CD4-positive, CD25-positive, alpha-beta regulatory T cell (primary cell): ENCODE measurements at places on chromosomes 4 and X. TPM values are rescaled to one million over a fixed set of nuclear protein-coding genes. Genes with fewer than 3 reads are reported as not detected.
A peak's percentile ranks its signal among the peaks of the same experiment; 100 is the strongest.

DNA sequence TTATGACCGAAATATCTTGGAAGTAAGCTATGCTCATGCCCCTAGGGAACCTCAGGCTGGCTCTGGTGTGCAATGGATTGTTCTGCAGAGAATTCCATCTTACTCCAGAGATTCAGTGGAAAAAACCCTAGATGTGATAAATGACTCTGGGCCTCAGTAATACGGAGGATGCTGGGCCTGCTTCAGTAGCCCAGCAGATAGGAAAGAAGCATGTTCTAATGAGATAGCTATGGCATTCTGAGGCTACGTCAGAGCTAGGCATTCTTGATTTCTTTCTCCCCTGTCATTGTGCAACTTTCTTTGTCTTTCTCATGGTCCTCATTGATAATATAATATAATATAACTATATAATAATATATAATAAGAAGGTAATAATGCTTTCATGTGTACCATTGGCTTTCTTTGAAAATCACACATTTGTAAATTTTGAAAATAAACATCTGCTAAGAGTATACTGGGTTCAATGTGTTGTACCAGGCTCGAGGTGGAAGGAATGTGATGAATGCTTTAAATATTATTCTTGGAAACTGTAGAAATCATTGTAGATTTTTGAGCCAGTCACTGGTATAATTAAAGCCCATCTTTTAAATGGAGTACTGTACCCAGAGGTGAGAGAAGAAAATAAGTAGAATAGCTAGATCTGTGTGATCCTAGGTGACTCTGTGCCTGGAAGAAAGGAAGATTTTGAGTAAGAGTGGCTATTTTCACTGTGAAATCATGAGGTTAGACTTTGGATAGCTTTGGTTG is 152.0 kb downstream of the IL15 start:
- H3K27me3 ChIP-seq: no peaks in the 10 kb centered on the region
- H3K36me3 ChIP-seq: no peaks in the 10 kb centered on the region
- no peak overlapping the region for H3K27ac ChIP-seq
- no peak for DNase-seq

GRCh38 chr4:77193511-77194102 is 36.6 kb downstream of the CCNG2 start:
- H3K4me1 ChIP-seq: peaks cover 12% of the 10 kb centered on the region
- DNase-seq: peak; percentile 90
- H3K4me3 ChIP-seq: peak overlapping the region; percentile 71
- no peaks in the 10 kb centered on the region for H3K36me3 ChIP-seq
- H3K27me3 ChIP-seq: no peaks in the 10 kb centered on the region
- H3K27ac ChIP-seq: peak overlapping the region; percentile 62

The VCX2 gene
- total RNA-seq: not detected

DNA sequence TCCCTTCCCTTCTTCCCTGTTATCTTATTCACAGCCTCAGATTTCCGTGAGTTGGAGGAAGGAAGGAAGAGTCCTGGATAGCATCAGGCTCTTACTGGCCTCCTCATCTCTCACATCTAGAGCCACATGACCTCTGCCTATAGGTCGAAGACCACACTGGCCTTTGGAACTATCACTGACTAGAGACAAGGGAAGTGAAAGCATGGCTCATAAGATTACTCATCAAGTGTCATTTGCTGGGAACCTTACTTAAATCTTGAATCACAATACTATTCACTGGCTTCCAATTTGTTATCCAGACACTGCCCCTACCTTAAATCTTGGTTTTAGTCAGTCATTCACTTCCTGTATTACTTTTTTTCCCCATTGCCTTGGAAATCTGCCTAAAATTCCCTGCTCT is 61.6 kb upstream of the MTMR8 start:
- no peaks in the 10 kb centered on the region for H3K27me3 ChIP-seq
- no peak overlapping the region for H3K4me3 ChIP-seq
- H3K27ac ChIP-seq: no peak overlapping the region
- H3K4me1 ChIP-seq: no peaks in the 10 kb centered on the region
- H3K36me3 ChIP-seq: no peaks in the 10 kb centered on the region

DNA sequence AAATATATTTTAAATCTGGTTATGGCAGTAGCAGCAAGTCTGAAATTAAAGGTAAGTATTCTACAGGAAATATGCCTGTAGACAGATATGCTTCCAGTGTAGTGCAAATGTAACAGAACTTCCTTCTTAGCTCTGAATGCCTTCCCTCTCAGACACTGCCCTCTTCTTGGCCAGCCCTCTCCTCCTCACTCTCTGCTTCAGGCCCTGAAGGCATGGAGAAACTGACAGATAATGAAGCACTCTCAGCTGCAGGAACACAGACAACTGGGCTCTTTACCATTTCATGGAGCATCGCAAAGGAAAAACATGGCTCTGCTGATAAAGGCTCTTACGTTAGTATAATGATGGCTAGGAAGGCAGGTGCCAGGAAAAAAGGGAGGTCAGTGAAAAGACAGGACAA is 431.5 kb upstream of the RASGEF1B start:
- no peak for DNase-seq
- H3K27me3 ChIP-seq: peaks cover 6% of the 10 kb centered on the region
- no peaks in the 10 kb centered on the region for H3K36me3 ChIP-seq
- no peaks in the 10 kb centered on the region for H3K4me1 ChIP-seq
- H3K27ac ChIP-seq: no peak overlapping the region
- no peak overlapping the region for H3K4me3 ChIP-seq

The PDZD4 gene
- 4.9 TPM for total RNA-seq

The GNPDA2 gene
- total RNA-seq: 8.3 TPM

DNA sequence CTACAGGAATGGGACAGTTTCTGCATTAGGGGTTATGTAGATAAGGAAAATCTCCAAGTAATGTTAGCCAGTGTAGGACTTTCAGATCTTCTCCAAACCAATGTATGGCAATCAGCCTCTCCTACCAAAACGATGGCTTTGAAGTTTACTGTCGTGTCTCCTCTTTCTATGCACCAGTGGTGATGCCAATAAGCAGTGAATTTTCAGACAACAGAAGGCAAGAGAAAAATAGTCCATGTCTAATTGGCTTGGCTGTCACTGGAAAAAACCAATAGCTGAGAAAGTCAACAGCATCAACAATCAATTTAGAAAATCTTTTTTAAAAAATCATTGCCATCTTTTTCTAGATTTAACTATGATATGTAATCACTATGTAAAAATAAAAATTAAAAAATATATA is 35.0 kb downstream of the LIMCH1 start:
- H3K4me1 ChIP-seq: no peaks in the 10 kb centered on the region
- H3K4me3 ChIP-seq: no peak overlapping the region
- no peak for DNase-seq

The GAGE2A gene
- total RNA-seq: not detected

- H3K4me3 ChIP-seq: no peak overlapping the region
- no peak for DNase-seq
- H3K27me3 ChIP-seq: no peaks in the 10 kb centered on the region
- no peak overlapping the region for H3K27ac ChIP-seq
These were observed 517.2 kb upstream of the ADGRL3 start for GRCh38 chr4:60682901-60683300.

DNA sequence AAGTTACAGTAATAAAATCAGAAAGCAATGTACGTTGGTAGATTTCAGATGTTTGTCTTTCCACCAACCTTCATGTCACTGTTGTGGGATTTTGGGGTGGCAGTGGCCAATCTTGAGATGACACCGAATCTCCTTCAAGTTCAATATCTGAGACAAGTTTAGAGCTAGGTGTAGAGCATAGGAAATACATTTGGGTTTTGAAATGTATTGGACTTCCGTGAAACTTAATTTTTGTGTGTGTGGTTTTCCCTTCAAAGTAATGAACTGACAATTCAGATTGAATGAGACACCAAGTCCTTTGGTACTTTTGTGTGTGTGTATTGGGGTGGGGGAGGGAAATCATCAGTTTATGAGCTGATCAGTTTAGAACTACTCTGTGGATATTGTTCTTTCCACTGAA is 1.8 kb downstream of the WDR44 start:
- H3K27ac ChIP-seq: peak overlapping the region; percentile 88
- H3K4me1 ChIP-seq: peaks cover 24% of the 10 kb centered on the region
- H3K27me3 ChIP-seq: no peaks in the 10 kb centered on the region

DNA sequence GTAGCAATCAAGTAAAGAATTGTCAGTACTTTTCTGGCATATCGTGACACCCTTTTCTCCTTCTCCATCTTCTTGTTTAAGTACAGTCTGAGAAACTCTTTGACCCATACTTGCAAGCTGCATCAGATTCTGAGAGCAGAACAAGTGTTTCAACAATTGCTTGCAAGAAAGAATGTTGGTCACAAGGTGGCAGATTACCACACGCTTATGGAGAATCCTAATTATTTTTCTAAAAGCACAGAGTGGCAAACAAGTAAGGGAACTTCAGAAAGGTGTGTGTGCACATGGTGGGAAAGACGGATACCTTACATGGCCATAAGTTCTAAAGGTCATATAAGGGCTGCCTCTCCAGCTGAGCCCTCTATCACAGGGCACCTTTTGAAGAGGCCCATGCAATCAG is 136.4 kb upstream of the FGF13 start:
- no peak overlapping the region for H3K27ac ChIP-seq
- no peak for DNase-seq
- H3K27me3 ChIP-seq: no peaks in the 10 kb centered on the region
- no peaks in the 10 kb centered on the region for H3K36me3 ChIP-seq
- no peaks in the 10 kb centered on the region for H3K4me1 ChIP-seq

GRCh38 chrX:84611843-84612636 is 109.8 kb upstream of the HDX start:
- H3K36me3 ChIP-seq: no peaks in the 10 kb centered on the region
- H3K4me1 ChIP-seq: no peaks in the 10 kb centered on the region

The ATOH1 gene
- total RNA-seq: not detected

GRCh38 chr4:154082760-154083535 is 294.1 kb upstream of the SFRP2 start:
- H3K27ac ChIP-seq: no peak overlapping the region
- H3K4me1 ChIP-seq: no peaks in the 10 kb centered on the region
- no peaks in the 10 kb centered on the region for H3K36me3 ChIP-seq
- no peak for DNase-seq

The PPARGC1A gene
- total RNA-seq: not detected

The NPY1R gene
- total RNA-seq: not detected

The OTUD4 gene
- total RNA-seq: 74.9 TPM

DNA sequence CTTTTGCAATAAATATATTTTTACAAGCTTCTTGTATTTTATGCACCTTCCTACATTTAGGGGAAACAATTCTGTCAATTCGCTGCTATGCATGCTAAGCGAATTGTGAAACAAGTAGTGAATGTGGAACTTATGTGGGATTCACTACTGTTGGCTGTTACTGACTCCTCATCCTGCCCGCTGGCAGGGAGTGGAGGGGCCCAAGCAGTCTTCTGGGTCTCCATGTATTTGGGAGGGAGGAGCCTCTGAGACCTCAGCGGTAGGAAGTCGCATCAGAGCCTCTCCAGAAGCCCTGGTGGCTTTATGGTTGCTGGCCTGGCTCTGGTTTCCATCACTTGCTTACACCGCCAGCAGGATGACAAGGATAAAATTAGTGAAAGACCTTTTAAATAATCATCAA is 3.7 kb upstream of the SETD7 start:
- peak overlapping the region; percentile 88 for H3K27ac ChIP-seq
- no peak overlapping the region for H3K4me3 ChIP-seq
- H3K27me3 ChIP-seq: no peaks in the 10 kb centered on the region
- H3K4me1 ChIP-seq: peaks cover 44% of the 10 kb centered on the region

GRCh38 chr4:143396695-143397094 is 60.0 kb downstream of the GAB1 start:
- no peak overlapping the region for H3K27ac ChIP-seq
- H3K36me3 ChIP-seq: no peaks in the 10 kb centered on the region
- no peaks in the 10 kb centered on the region for H3K4me1 ChIP-seq
- H3K27me3 ChIP-seq: peaks cover 8% of the 10 kb centered on the region
- no peak for DNase-seq

- H3K27ac ChIP-seq: no peak overlapping the region
- no peaks in the 10 kb centered on the region for H3K27me3 ChIP-seq
- H3K4me3 ChIP-seq: no peak overlapping the region
- DNase-seq: no peak
- no peaks in the 10 kb centered on the region for H3K4me1 ChIP-seq
These were observed 28.4 kb downstream of the DDX60L start for GRCh38 chr4:168451744-168452390.

DNA sequence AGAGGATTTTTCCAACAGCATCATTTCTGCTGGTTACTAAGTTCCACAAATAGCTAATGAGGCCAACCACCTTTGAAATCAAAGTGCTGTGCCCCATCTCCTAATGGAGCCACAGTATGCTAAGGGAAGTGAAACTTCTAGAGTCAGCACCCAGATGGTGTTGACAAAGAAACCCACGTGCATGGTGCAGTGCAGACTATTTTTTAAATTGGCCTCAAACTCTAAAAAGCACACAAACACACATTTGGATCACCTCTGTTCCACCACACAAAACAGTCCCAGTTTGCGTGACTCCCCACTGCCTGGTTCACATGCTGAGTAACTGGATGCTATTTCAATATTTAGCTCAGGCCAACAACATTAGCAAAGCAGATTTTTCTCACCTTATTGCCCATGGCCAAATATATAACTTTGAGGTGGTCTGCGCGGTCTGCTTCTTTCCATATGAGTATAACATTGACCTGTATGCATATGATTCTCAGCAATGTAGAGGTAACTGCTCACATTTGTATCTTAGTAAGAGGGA is 69.9 kb downstream of the AMELX start:
- no peak for DNase-seq
- no peaks in the 10 kb centered on the region for H3K36me3 ChIP-seq
- no peak overlapping the region for H3K4me3 ChIP-seq
- no peaks in the 10 kb centered on the region for H3K27me3 ChIP-seq
- no peaks in the 10 kb centered on the region for H3K4me1 ChIP-seq
- no peak overlapping the region for H3K27ac ChIP-seq

The CPZ gene
- total RNA-seq: not detected

GRCh38 chrX:76555269-76555668 is 127.8 kb downstream of the MAGEE1 start:
- DNase-seq: no peak
- no peaks in the 10 kb centered on the region for H3K27me3 ChIP-seq
- no peak overlapping the region for H3K4me3 ChIP-seq

GRCh38 chr4:147101678-147102077 is 156.0 kb upstream of the TTC29 start:
- no peak overlapping the region for H3K27ac ChIP-seq
- H3K27me3 ChIP-seq: peaks cover 4% of the 10 kb centered on the region
- no peaks in the 10 kb centered on the region for H3K36me3 ChIP-seq
- no peaks in the 10 kb centered on the region for H3K4me1 ChIP-seq
- no peak overlapping the region for H3K4me3 ChIP-seq
- no peak for DNase-seq

The NEIL3 gene
- total RNA-seq: 5.0 TPM

- no peak overlapping the region for H3K4me3 ChIP-seq
- no peaks in the 10 kb centered on the region for H3K27me3 ChIP-seq
- H3K36me3 ChIP-seq: no peaks in the 10 kb centered on the region
- no peak for DNase-seq
These were observed 297.0 kb upstream of the FAT1 start for GRCh38 chr4:187020676-187021075.

DNA sequence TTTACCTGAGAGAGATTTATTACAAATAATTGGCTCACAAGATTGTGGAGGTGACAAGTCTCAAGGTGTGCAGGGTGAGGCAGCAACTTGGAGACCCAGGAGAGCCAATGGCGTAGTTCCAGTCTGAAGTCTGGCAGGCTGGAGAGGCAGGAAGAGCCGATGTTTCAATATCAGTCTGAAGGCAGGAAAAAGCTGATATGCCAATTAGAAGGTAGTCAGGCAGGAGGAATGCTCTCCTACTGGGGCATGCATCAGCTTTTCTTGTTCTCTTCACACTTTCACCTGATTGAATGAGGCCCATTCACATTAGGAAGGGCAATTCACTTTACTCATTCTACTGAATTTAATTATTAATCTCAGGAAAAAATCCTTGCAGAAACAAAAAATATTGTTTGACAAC is 1351.7 kb upstream of the ADGRL3 start:
- H3K4me3 ChIP-seq: no peak overlapping the region
- DNase-seq: no peak
- no peaks in the 10 kb centered on the region for H3K27me3 ChIP-seq
- H3K4me1 ChIP-seq: no peaks in the 10 kb centered on the region
- H3K36me3 ChIP-seq: no peaks in the 10 kb centered on the region

The UGT2B15 gene
- total RNA-seq: not detected

The MSX1 gene
- 0.54 TPM for total RNA-seq
